ENCODE measurements at places on chromosomes 1 and 21. TPM values are rescaled to one million over a fixed set of nuclear protein-coding genes. Genes with fewer than 3 reads are reported as not detected.

Gene LCE6A
- not detected for polyA plus RNA-seq

Gene IGSF21
- 0.48 TPM for polyA plus RNA-seq

Gene CA6
- not detected for polyA plus RNA-seq

Gene MYBPH
- 534 TPM for polyA plus RNA-seq

Gene LCE2C
- polyA plus RNA-seq: not detected

Gene CCDC190
- 6.7 TPM for polyA plus RNA-seq

Gene BMP8A
- polyA plus RNA-seq: 0.53 TPM

Gene PGBD5
- 33.4 TPM for polyA plus RNA-seq

Gene CFAP74
- 0.19 TPM for polyA plus RNA-seq

Gene IQGAP3
- polyA plus RNA-seq: 6.7 TPM

Gene LIN28A
- not detected for polyA plus RNA-seq

Gene DRAXIN
- 0.26 TPM for polyA plus RNA-seq

Gene SRP9
- 155 TPM for polyA plus RNA-seq

Gene NR5A2
- 3.0 TPM for polyA plus RNA-seq

Gene AQP10
- polyA plus RNA-seq: not detected

Gene PDE4B
- polyA plus RNA-seq: 18.0 TPM

Gene CLCA1
- not detected for polyA plus RNA-seq

Gene AIRE
- 0.15 TPM for polyA plus RNA-seq

Gene THAP3
- 21.3 TPM for polyA plus RNA-seq

Gene ABCA4
- polyA plus RNA-seq: 0.71 TPM

Gene FCRL6
- not detected for polyA plus RNA-seq

Data from hindlimb muscle (tissue), 1 donor.